ELR (cell line): ENCODE measurements at places on chromosomes 16 and 17.

DNA sequence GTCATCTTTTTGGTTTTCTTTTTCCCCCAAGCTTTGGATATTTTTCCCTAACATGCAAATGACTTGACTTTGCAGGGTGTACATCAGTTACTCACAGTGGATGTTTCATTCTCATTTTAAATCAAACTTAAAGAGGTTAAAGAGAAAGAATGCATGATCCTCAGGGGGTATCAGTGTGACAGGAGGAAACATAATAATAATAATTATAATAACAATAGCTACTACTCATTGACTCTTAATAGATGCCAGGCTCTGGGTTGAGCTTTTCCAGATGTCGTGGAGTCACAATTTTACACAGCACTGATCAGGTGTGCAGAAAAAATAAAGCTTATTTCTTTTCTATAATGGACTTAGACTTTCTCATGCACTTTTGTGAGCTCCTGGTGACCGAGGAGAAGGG, 157.2 kb upstream of the CACNG3 start:
- DNase-seq = no peak

DNA sequence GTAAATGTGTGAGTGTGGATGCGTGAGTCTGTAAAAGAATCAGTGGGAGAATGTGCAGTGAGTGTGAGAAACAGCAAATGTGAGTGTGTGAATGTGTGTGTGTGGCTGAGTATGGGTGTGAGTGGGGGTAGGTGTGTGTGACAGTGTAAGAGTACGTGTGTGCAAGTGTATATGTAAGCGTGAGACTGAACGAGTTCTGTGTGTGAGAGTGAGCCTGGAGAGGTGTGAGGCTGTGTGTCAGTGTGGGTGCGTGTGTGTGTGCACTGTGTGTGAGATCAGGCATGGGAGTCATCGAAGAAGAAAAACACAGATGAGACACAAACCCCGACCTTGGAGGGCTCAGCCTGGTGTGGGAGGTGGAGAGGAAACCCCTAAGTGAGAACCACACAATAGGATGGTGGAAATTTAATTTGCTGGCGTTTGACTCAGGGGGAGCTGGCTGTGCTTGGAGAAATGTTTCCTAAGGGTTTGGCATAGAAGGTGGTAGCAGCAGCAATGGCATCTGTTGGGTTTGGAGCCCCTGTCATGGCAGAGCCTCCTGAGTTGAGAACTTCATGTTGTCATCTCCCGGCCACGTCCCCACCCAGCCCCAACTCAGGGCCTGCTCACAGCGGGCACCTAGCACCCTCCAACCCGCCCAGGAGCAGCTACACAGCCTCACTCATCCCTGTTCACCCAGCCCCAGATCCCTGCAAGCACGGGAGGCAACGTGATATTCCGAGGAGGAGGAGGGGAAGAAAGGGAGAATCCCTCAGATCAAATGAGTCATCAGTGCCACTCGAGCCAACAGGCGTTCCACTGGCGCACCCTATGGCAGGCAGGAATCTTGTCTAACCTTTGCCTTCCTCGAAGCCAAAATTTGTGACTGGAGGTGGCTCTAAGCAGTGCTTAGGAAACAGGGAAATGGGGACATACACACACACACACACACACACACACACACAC, 14.3 kb upstream of the NUBP1 start:
- DNase-seq = peak; percentile 42

DNA sequence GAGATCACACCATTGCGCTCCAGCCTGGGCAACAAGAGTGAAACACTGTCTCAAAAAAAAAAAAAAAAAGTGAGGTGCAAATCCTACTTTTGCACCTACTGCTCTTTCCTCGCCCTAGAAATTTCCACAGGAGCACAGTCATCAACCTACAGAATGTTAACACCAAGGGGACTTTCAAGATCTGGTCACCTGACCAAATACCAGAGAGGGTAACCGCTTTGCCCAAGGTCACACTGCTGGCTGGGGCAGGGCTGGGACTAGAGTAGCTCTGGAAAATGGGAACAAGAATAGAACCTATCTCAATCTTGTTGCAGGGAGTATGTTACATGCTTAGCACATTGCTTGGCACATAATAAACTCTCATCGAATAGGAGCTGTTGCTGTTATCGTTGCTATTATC, 6.3 kb upstream of the MLLT6 start:
- DNase-seq = no peak

DNA sequence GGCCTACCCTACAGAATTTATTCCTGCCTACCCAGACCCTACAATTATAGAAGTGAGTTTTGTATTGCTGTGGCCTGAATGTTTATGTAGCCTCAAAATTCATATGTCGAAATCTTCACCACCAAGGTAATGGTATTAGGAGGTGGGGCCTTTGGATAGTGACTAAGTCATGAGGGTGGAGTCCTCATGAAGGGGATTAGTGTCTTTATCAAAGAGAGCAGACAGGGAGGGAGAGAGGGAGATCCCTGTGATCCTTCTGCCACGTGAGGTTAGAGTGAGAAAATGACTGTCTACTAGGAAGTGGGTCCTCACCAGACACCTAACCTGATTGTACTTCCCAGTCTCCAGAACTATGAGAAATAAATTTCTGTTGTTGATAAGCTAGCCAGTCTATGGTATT, 981 bp upstream of the DUXB start:
- DNase-seq = peak; percentile 16

- peak; percentile 10 for DNase-seq
Observed at GRCh38 chr17:34556384-34556783, 23.0 kb upstream of the TMEM132E start.

GRCh38 chr17:9251273-9251672, 230.0 kb downstream of the NTN1 start:
- DNase-seq = no peak

DNA sequence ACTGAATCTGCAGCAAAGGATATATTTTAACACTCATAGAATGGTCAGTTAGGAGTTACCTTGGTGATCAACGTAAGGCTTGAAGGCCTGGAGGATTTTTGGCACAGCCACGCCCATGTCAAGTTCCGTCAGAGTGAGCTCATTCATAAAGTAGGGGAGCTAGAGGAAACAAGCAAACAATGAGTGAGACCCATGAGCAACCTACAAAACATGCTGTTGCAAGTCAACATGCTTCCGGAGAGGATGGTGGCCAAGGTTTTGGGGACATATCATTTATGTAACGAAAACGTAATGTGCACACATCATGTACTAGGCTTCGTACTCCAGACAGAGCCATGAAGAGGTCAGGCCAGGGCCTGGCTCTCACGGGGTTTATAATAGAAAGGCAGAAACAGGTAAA, 41.1 kb upstream of the ERN1 start:
- peak; percentile 70 for DNase-seq

- peak; percentile 99 for DNase-seq
Observed at GRCh38 chr17:78862073-78863023, 21.7 kb upstream of the USP36 start.

DNA sequence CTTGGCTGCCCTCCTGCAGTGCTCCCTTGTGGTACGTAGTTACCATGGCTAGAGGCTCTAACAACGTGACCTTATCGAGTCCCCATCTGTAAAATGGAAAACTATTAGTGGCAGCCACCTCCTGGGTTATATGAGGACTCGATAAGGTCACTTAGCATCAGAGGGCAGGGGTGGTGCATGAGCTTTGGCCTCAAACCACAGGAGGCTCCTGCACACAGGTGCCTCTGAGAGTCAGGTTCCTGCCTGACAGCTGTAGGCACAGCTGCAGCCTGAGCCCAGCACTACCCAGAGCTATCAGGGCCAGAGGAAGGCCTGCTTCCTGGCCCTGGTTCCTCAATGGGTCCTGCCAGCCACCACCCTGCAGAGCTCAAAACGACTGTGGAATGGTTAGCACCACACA, 57.2 kb upstream of the SEC14L1 start:
- DNase-seq = no peak

DNA sequence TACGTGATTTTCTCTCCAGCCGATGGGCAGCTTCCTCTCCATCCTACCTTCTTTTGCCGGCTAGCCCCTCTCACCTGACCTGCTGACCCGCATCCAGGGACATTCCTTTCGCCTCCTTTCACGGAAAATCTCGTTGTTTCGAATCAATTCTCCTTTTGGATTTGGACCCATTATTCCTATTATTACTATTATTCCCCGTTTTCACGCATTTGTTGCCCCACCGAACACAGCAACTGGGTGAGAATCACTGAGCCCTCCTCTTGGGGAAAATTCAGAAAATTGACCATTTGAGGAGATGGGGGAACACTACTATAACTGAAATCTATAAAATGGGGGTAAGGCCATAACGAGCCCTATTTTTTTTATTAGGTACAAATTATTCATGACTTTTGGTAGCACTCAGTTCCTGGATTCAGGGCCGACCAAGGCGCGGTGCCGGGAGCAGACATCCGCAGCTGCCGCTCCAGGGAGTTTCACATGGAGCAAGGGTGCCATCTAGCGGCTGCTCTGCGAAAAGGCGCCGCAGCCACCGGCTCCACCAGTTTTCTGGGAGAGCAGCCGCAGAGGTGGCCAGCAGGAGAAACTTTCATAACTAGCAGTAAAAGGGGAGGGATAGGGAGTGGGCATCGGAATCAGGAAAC, 3.3 kb upstream of the HOXB8 start:
- peak; percentile 88 for DNase-seq

- DNase-seq = no peak
Observed at GRCh38 chr17:48093341-48094045, 7.8 kb downstream of the CBX1 start.

GRCh38 chr17:27378482-27379175, 77.6 kb upstream of the KSR1 start:
- no peak for DNase-seq
